Sigmoid colon (tissue), 7 donors: ENCODE measurements at places on chromosomes 11 and 22. TPM values are rescaled to one million over a fixed set of nuclear protein-coding genes. Genes with fewer than 3 reads are reported as not detected.
A peak's percentile ranks its signal among the peaks of the same experiment; 100 is the strongest.

Gene ATP6V1E1
- polyA plus RNA-seq: 148 TPM

Gene KCNJ1
- not detected for polyA plus RNA-seq

Gene BATF2
- 14.4 TPM for polyA plus RNA-seq

DNA sequence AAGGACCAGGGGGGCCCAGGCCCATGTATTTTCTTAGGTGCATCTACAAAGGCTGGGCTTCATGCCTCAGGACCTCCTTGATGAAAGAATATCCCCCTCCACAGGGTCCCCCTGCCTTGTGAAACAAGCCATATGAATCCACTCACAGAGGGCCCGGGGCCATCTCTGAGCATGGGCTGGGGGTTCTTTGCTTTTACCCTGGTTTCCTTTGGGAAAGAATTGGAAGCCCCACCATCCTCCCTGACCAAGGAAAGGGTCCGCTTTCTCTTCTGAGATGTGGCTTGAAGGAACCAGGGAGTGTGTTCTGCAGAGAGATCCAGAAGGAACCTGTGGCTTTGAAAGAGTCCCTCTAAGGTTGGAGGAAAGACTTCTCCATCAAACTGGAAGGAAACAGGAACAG, 9.2 kb upstream of the ANO1 start:
- no peaks in the 10 kb centered on the region for H3K36me3 ChIP-seq
- no peaks in the 10 kb centered on the region for H3K4me1 ChIP-seq
- H3K4me3 ChIP-seq: no peak overlapping the region
- no peak overlapping the region for H3K27ac ChIP-seq
- DNase-seq: peak; percentile 32
- H3K27me3 ChIP-seq: peaks cover 50% of the 10 kb centered on the region

- H3K4me3 ChIP-seq: no peak overlapping the region
- H3K4me1 ChIP-seq: no peaks in the 10 kb centered on the region
- no peak for DNase-seq
- peak overlapping the region; percentile 48 for H3K27ac ChIP-seq
- no peaks in the 10 kb centered on the region for H3K27me3 ChIP-seq
- no peaks in the 10 kb centered on the region for H3K36me3 ChIP-seq
These were observed 39.3 kb downstream of the CD44 start for GRCh38 chr11:35178067-35178805.

GRCh38 chr22:21657360-21658032, 8.3 kb upstream of the PPIL2 start:
- H3K27me3 ChIP-seq: peaks cover 12% of the 10 kb centered on the region
- H3K27ac ChIP-seq: no peak overlapping the region
- peak overlapping the region; percentile 24 for H3K4me3 ChIP-seq

- no peaks in the 10 kb centered on the region for H3K4me1 ChIP-seq
- no peak for DNase-seq
- no peaks in the 10 kb centered on the region for H3K27me3 ChIP-seq
- H3K4me3 ChIP-seq: no peak overlapping the region
- no peak overlapping the region for H3K27ac ChIP-seq
These were observed 279.4 kb downstream of the LARGE1 start for GRCh38 chr22:33640900-33641299.

GRCh38 chr11:107263844-107264563, 193.6 kb downstream of the CWF19L2 start:
- H3K4me3 ChIP-seq: no peak overlapping the region
- no peaks in the 10 kb centered on the region for H3K4me1 ChIP-seq
- H3K36me3 ChIP-seq: no peaks in the 10 kb centered on the region
- H3K27me3 ChIP-seq: no peaks in the 10 kb centered on the region
- no peak overlapping the region for H3K27ac ChIP-seq
- DNase-seq: no peak

- no peaks in the 10 kb centered on the region for H3K27me3 ChIP-seq
- H3K27ac ChIP-seq: no peak overlapping the region
- DNase-seq: no peak
- no peaks in the 10 kb centered on the region for H3K36me3 ChIP-seq
These were observed 367.0 kb upstream of the CADM1 start for GRCh38 chr11:115871161-115871760.

- DNase-seq: no peak
- H3K36me3 ChIP-seq: no peaks in the 10 kb centered on the region
- no peaks in the 10 kb centered on the region for H3K27me3 ChIP-seq
- no peak overlapping the region for H3K27ac ChIP-seq
- no peaks in the 10 kb centered on the region for H3K4me1 ChIP-seq
These were observed 36.0 kb downstream of the ART5 start for GRCh38 chr11:3605771-3606203.

Gene SLC43A3
- 12.6 TPM for polyA plus RNA-seq

Gene MDK
- 403 TPM for polyA plus RNA-seq

DNA sequence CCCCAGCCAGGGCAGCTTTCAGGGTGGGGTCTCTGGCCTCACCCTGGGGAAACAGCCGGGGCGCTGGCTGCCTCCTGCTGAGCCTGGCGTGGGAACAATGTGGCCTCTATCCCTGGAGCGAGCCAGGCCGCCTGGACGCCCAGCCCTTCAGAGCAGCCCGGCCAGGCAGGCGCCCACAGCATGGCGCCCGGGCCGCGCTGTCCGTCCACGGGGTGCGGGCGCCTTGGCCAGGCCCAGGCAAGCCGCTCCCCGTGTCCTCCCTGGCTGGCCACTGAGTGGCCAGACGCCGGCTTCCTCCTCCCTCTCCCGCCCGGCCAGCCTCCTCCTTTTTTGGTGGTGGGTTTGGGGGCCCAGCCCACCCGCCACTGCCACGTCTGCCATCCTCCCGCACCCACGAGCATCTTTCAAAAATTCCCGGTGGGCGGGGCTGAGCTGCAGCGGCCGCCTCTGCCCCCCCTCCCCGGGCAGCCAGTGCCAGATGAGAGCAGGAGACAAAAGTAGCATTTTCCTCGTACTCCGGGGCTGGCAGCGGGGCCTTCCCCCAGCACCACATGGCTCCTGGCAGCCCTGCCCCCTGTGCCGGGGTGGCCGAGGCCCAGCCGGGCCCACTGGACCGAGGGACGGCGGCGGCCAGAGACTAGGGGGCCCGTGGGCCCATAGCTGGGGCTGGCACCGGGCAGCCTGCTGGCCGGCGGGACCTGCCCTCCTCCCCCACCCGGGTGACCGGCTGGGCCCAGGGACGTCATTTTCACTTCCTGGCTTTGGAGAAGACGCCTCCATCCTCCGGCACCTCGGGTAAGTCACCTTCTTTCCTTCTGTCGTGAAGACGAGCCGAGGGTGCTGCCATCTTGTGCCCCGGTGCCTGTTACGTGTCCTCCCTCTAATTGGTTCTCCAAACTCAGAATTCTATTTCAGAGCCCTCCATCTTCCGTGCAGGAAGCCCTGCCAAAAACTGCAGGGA, 70.2 kb upstream of the PPARA start:
- peak; percentile 95 for DNase-seq
- H3K36me3 ChIP-seq: no peaks in the 10 kb centered on the region
- H3K4me3 ChIP-seq: peak overlapping the region; percentile 73

- H3K4me1 ChIP-seq: no peaks in the 10 kb centered on the region
- no peak for DNase-seq
- H3K27ac ChIP-seq: no peak overlapping the region
- no peaks in the 10 kb centered on the region for H3K27me3 ChIP-seq
These were observed 483.3 kb downstream of the TBC1D22A start for GRCh38 chr22:47245786-47246185.

DNA sequence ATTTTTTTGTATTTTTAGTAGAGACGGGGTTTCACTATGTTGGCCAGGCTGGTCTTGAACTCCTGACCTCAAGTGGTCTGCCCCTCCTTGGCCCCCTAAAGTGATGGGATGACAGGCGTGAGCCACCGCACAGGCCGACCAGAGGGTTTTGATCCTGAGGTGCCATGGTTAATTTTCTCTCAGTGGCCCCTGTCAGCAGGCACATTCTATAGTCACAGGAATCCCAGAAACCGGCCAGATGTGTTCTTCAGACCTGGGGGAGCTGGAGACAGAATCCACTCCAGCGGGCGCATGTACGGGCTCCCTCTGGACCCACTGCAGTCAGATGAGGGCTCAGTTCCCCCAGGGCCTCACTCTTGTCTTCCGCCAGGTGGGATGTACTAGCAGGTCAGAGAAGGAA, 17.0 kb downstream of the IGLL1 start:
- peaks cover 15% of the 10 kb centered on the region for H3K4me1 ChIP-seq
- no peak overlapping the region for H3K4me3 ChIP-seq
- H3K27ac ChIP-seq: no peak overlapping the region
- H3K27me3 ChIP-seq: peaks cover 13% of the 10 kb centered on the region
- H3K36me3 ChIP-seq: no peaks in the 10 kb centered on the region
- no peak for DNase-seq

DNA sequence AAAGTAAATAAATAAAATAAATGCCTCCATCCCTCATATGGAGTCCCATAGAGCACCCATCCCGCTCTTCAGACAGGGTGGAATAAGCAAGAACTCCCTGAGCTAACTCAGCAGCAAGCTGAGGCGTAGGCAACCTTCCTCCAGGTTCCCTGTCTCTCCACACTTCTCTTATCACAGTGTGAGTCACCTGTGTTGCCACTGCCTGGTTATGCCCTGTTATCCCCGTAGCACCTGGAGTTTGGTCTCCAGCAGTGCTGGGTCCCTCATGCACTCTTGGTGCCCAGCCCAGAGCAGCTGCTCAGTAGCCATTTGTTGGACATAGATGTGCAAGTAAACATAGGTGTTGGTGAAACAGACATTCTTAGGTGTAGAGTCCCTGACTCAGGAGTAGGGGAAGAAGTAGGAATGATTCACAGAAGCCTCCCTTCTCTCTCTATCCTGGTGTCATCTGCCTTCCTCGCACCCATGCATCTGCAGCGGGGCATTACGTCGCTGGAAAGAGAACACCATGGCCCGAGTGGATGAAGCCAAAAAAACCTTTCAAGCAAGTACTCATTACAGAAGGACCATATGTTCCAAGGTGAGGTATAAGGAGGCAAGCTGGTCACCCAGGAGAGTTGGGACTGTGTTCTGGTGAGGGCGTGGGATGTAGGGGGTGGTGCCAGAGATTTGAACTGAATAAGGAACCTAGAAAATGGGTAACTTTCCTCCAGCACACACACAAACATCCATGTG, 56.0 kb downstream of the PISD start:
- H3K27me3 ChIP-seq: no peaks in the 10 kb centered on the region
- peak; percentile 33 for DNase-seq
- no peaks in the 10 kb centered on the region for H3K36me3 ChIP-seq

- no peak overlapping the region for H3K4me3 ChIP-seq
- DNase-seq: no peak
- H3K27me3 ChIP-seq: no peaks in the 10 kb centered on the region
- H3K4me1 ChIP-seq: no peaks in the 10 kb centered on the region
- H3K36me3 ChIP-seq: no peaks in the 10 kb centered on the region
These were observed 1.5 kb downstream of the DGKZ start for GRCh38 chr11:46348566-46349401.

GRCh38 chr22:17726006-17726927, 48.0 kb downstream of the BID start:
- no peak overlapping the region for H3K4me3 ChIP-seq
- peaks cover 40% of the 10 kb centered on the region for H3K4me1 ChIP-seq
- no peak for DNase-seq
- peak overlapping the region; percentile 82 for H3K27ac ChIP-seq
- H3K36me3 ChIP-seq: peaks cover 7% of the 10 kb centered on the region

- H3K36me3 ChIP-seq: peaks cover 10% of the 10 kb centered on the region
- H3K27ac ChIP-seq: peak overlapping the region; percentile 91
- H3K27me3 ChIP-seq: no peaks in the 10 kb centered on the region
These were observed 773 bp upstream of the PATL1 start for GRCh38 chr11:59669611-59670009.
